Stimulated activated naive CD4-positive, alpha-beta T cell treated with Interleukin-2 at 50 U/mL for 16 hours (primary cell): ENCODE measurements at places on chromosomes 12 and 14.

- no peak for DNase-seq
Observed at GRCh38 chr14:67963545-67963944, 144.0 kb downstream of the RAD51B start.

DNA sequence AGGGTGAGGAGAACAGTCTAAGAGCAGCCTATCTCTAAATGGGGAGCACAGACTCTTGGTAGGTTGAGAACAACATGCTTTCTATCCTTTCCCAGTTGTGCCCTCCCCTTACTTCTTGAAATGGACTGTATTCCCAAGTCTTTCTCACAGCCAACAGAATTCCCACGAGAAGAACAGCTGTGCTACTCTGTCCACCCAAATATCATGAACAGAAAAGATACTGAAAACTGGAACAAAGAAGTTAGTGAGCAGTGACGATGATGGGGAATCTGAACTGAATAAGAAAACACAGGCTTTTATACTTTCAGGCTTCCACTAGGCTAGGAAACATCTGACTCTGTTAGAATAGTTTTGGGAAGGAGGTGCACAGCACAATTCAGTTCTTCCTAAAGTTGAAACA lies 3.4 kb downstream of the NACA start:
- DNase-seq, result no peak

DNA sequence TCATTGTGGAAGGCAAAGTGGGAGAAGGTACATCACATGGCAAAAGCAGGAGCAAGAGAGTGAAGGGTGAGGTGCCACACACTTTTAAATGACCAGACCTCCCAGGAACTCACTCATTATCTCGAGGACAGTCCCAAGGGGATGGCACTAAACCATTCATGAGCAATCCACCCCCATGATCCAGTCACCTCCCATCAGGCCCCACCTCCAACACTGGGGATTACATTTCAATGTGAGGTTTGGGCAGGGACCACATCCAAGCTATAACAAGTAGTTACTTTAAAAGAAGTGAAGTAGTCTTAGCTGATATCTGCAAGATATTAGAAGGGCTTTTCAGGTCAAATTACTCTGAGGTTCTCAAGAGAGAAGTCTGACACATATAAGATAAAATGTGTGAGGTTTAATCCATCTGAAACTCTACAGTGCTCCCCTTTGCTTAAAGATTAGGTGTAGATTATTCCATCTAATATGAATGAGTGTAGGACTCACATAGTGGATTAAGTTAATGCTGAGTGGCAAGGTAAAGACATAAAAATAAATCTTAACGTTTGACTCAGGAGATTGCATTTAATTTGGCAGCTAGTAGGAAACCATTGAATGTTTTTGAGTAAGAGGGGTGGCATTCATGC lies 130.8 kb downstream of the TMX1 start:
- no peak for DNase-seq

GRCh38 chr14:99524804-99525698 lies 43.8 kb downstream of the CCNK start:
- DNase-seq, result no peak

DNA sequence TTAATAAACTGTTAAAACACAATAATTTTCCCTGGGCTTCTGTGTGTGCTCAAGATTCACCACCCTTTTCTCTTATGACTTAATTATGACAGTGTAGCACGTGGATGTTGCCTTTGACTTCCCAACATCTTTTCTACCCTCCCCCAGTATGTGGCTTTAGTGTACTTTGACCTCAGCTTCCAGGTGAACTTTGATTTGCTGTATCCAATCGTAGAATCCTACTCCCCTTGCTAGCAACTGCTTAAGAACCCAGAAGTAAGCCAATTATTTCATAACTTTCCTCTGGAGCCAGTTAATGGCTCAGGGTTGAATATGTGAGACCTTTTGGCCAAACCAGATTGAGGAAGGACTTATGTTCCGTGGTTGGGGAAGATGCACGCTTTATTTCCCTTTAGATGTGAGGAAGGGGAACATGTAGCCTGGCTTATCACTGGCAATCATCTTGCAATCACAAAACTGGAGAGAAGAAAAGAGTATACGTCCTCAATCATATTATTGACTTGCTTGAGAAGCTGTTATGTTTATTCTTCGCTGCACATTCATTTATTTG lies 259.6 kb upstream of the ATP2B1 start:
- DNase-seq, result no peak

DNA sequence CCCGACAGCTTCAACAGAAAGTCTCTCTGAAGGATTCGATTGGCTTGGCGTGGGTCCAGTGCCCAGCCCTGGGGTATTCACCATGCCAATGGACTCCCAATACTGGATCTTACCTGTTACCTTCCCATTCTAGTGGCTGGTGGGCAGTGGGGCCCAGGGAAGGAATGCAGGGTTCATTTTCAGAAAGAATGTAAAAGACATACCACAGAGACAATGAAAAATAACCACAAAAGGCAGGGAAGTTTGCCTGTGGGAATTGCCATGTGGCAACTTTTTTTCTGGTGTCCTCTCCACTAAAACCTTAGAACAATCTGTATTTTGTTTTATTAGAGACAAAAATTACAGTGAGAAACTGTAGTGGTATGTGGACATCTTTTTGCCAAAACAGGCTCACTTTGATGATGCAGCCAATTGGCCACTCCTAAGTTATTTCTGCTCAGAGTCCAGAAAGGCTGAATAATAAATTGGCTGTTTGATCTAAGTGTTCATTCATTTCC lies 55.2 kb downstream of the PTGER2 start:
- DNase-seq, result no peak

- DNase-seq, result no peak
Observed at GRCh38 chr14:60647081-60647836, 2.0 kb downstream of the SIX1 start.

- DNase-seq, result peak; percentile 65
Observed at GRCh38 chr12:53701518-53702264, 25.6 kb downstream of the CALCOCO1 start.

GRCh38 chr14:68910540-68910939 lies 68.6 kb downstream of the ACTN1 start:
- DNase-seq, result no peak
